Stimulated activated CD8-positive, alpha-beta memory T cell treated with anti-CD3 and anti-CD28 coated beads, Interleukin-7, amount 100 ng/mL, for 24 hours (primary cell): ENCODE measurements at places on chromosomes 12 and 14.

DNA sequence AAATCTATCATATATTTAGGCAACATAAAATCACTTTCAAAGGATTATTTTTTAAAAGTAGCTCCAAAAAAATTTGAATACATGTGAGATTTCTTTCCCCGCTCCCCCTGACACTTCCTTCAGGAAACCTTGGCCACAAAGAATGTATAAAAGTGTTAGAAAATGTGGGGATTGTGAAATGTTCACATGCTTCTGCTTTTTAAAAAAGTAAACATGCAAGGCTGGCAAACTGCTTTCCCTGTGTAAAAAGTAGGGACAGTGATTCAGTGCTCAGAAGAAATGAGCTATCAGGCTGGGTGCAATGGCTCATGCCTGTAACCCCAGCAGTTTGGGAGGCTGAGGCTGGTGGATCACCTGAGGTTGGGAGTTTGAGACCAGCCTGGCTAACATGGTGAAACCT is 26.6 kb downstream of the MBIP start:
- no peak for DNase-seq

- no peak for DNase-seq
Measured at GRCh38 chr12:68912916-68913315, 20.1 kb downstream of the CPM start.

- DNase-seq: no peak
Measured at GRCh38 chr12:45726603-45727300, 2.8 kb upstream of the ARID2 start.

DNA sequence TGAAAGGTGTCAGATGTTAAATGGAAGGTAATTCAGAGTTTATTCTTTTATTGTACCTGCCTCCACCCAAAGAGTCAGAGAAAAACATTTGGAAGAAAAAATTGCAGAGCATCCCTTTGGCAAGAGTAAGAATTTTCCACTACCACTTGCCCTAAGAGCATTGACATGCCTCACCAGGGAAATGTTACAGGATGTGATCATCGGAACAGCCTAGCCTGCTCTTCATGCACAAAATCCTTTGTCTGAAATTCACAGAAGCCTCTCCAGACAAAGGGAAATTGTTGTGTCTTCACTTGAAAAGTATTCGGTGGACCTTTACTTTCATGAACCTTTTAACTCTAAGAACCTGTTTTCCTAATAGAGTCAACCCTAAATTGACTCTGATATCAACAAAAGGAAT is 36.9 kb downstream of the ATP2A2 start:
- DNase-seq: no peak

DNA sequence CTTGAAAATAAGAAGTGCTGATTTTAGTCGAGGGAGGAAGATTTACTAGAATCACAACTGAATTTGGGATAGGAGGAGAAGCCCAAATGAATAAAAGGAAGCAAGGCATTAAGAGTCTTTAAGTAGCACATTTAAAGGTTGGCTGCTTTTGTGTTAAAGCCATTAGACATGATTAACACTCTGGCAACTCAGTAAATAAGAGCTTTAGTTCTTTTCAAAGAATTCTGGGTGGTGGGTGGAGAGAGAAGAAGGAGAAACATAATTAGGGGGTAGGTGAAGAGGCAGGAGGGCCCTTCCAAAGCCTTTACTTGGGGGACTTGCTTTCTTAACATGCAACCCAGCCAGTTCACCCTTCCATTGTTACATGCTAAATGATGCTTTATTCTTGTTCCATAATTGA is 284.6 kb upstream of the SEL1L start:
- DNase-seq: no peak

DNA sequence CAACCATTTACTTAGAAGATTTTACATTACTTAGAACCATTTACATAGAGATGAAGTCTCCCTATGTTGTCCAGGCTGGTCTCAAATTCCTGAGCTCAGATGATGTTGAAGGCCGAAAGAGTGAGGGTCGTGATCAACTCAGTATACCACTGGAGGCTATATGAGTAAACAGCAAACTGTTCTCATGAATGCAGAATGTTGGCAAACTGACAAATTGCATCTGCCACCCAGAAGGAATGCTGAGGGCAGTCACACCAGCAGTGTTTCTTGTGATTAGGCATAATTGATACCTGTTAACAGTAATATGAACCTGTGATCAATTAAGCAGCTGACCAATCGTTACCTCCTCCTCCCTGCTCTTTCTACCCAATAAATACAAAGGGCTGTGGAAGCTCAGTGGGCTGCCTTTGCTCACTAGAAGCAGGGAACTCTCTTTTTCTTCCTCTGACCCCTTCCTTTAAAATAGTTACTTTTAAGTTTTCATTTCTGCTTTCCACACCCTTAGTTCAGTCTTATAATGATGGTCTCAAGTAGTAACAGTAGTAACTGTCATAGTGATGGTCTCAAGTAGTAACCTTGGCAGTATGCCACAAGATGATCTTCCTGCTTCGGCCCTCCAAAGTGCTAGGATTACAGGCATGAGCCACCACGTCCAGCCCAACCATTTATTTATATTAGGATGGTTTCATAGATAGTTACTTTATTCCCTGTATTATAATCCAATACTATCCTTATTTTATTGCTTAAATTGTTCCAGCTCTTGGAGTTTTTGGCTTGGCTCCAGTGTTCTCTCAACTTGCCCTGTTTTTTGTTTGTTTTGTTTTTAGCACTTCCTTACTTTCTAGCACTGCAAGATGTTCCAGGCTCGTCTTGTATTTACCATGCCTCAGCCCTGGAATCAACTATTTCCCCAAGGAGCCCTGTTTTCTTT is 25.8 kb downstream of the LIMA1 start:
- no peak for DNase-seq

DNA sequence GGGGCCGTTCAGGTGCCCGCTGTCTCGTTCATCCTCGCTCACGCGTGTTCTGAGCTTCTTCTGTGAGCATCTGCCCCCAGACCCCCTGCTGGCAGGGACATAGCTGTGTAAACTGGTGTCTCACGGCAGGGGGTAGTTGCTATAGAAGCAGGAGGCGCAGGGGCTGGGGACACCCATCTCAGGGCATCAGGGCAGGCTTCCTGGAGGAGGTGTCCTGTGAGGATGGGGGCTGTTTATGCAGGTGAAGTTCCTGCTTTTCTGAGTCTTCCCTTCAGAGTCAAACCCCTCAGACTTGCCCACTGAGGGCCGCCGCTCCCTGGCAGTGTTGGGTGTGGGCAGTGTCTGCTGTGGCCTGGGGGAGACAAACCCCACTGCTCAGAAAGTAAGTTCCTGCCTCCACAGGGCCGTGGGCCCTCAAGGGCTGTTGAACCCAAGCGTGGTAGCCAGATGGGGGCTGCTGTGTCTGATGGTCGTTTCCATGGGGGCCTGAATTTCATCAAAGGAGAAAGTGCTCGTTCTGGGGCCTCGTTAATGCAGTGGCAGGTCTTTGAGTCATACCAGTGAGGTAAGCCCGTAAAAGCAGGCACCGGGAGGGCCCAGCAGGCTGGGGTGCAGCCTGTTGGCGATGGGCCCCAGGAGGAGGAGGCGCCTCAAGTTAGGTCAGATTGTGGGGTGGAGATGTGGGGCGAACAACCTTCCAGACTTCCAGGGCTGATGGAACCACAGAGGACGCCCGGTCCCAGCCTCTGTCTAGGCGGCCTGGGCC is 23.4 kb downstream of the KIF26A start:
- no peak for DNase-seq

- no peak for DNase-seq
Measured at GRCh38 chr12:91357381-91357780, 174.8 kb upstream of the DCN start.

GRCh38 chr12:51368640-51369517 is 22.3 kb downstream of the GALNT6 start:
- peak; percentile 64 for DNase-seq

- no peak for DNase-seq
Measured at GRCh38 chr12:109134186-109134917, 18.0 kb downstream of the ACACB start.

DNA sequence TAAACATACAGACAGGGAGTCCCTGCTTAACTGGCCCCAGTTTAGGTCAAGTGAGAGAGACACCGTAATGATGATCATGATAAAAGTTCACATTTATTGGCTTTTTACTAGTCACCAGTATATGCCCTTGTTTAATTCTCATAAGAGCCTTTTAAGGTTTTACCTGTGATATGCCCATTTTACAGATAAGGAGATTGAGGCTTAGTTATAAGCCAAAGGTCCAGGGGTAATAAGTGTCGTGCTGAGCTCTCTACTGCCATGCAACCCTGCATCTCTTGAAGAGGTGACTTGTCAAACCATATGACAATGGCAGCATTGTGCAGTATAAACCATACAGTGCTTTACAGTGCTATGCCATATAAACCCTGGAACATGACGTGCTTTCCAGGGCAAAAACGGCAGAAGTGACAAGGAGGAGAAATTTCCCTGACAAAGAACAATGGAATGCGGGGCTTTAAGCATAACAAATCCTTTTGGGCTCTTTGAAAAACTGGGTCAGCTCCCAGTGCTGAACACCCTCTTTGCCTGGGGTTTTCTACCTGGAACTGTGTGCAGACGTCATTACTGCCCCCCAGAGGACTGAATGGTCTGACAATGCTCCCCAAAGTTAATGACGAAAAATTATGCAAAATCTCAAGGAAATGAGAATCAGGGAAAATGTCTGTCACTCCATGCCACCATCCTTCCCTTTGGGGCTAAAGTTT is 59.7 kb upstream of the C14orf132 start:
- DNase-seq: no peak

DNA sequence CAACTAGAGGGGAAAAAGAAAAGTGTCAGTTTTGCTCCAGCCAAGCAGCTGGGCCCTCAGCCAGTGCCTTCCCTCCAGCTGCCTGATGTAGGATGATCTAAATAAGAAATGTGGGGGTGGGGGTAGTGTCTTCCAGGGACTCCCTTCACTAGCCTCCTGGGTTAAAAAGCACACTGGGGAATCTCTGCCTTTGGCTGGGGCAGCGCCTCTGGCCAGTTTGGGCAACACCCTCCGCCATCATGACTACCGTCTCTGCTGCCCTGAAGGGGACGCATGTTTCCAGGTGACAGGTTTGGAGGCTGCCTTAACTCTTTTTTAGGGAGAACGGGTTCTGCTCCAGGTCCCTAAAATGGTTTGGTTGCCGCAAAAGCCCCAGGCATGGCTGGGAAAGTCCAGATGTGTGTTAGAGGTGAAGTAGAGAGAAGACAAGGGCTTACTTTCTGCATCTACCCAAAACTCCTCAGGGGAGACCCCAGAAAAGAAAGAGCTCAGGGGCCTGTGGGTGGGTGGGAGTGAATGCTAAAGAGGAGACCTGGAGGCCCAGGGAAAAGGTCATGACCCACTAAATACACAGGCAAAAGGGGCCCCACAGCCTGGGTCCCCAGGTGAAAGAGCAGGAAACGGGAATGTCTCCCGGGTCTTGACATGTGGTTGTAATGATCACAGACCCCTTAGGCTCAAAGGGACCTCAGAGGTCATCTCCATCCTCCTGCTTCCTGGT is 132.8 kb upstream of the CCND2 start:
- no peak for DNase-seq

DNA sequence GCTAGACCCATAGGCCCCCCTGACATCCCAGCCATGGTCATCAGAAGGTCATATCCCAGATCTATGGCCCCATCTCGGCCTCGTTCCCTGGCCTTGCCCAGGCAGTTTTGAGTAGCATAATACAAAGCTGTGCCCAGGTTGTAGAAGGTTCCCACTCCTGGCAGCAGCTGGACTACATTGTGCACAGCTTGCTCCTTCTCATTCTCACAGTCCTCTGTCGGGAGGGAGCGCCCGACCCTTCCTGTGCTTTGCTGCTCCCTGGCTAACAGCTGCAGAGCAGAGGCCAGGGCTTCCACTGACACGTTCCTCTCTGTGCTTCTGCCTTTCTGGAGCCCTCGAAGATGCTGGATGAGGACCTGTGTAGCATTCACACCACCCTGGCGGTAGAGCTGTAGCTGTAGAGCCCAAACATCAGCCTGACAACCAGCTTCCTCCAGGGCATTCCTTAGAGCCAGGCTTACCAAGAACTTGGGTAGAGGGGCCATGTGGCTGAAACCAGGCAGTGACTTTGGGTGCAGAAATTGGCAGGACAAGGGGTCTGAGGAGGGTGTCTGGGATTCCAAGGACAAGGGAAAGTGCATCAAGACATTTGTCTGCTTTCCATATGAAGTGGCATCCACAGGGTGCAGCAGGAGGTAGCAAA is 1.0 kb downstream of the APOF start:
- DNase-seq: no peak

DNA sequence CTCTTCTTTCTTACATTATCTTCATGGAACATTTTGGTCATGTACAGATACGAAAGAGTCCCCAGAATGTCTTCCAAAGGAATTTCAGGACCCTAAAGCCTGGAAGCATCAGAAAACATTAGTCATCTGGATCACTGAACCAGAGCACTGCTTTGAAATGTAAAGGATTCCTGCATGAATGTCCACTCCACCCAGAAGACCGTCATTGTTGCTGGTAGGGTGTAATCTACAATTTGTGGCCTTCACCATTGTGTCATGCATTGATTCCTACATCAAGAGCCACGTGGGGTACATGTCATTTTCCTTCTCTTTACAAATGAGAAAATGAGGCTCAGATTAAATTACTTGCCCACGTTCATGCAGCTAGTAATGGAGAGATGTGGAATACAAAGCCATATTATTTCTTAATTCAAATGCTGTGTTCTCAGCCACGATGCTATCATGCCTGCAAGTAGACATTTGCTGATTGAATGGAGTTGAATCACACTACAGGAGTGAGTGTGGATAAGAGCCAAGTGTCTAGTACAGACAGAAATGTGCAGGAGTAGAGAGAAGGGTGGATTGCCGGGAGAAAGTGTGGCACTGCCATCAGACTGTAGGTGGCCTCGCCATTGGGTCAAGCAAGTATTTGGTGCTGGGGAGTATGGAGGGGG is 231.2 kb downstream of the C12orf75 start:
- no peak for DNase-seq

- no peak for DNase-seq
Measured at GRCh38 chr12:79300199-79300568, 390.6 kb downstream of the PAWR start.

DNA sequence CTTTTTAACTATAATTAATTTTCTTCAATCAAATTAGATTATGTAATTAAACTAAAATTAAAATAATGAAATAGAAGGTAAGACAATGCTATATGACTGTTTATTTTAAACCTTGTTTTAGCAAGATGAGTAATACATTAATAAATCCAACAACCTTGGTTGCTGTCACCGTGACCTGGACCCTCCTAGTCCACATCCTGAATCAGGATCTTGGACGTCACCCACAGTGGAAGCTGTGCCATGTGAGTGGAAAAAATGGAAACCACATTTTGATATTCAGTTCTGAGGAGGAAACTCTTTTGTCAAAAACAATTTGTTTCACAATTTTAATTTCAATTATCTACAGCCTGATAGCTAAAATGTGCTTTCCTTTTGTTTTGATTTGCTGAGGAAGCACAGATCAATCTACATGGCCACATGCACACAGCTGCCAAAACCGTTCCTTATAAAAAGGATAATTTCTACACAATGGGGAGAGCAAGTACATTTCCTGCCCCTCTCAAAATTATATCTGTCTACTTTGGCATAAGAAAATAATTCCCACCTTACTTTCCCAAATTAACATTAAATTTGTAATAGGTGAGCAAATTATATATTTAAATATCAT is 255.5 kb downstream of the RASSF9 start:
- no peak for DNase-seq

GRCh38 chr12:115088995-115089841 is 405.2 kb upstream of the TBX3 start:
- no peak for DNase-seq

- DNase-seq: no peak
Measured at GRCh38 chr14:70567791-70568190, 32.7 kb downstream of the MED6 start.

GRCh38 chr12:13033476-13033875 is 10.7 kb upstream of the FAM234B start:
- no peak for DNase-seq

- DNase-seq: no peak
Measured at GRCh38 chr12:122986258-122986871, 5.9 kb downstream of the ARL6IP4 start.

- no peak for DNase-seq
Measured at GRCh38 chr12:76866726-76867125, 12.1 kb downstream of the CSRP2 start.
